ENCODE measurements at places on chromosomes 2 and 18.
A peak's percentile ranks its signal among the peaks of the same experiment; 100 is the strongest.

DNA sequence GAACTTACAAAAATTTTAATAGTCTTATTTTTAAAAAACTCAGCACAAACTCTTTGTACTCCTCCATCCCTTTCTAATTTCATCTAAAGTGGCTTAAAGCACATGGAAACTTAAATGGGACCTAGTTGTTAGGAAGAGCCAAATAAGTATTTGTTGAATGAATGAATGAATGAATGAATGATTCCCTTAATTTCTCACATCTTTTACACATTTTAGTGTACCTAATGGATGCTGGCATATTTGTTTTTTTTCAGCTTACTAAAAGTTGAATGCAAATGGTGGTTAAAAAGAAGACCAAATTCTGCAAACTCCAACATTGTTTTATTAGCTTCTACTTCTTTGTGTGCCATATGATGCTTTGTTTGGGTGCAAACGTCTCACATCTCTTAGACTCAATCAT is 89.6 kb downstream of the KYNU start:
- DNase-seq, result no peak

DNA sequence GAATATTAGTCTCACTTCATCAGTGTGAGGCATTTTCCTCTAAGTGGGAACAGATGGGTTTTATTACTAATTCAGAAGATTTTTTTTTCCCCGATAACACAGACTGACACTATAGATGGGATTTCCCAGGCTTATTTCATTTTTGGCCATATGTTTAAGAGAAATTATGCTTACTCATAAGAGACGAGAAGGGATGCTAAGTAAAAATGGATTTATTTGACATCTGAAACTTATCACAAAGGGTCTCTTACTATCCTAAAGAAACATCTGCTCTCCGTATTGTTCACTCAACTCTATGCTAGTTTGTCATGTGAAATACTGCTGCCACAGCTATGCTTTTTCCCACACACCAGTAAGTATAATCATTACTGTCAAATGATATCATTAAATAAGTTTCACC is 1476.3 kb downstream of the LRP1B start:
- no peak for DNase-seq

DNA sequence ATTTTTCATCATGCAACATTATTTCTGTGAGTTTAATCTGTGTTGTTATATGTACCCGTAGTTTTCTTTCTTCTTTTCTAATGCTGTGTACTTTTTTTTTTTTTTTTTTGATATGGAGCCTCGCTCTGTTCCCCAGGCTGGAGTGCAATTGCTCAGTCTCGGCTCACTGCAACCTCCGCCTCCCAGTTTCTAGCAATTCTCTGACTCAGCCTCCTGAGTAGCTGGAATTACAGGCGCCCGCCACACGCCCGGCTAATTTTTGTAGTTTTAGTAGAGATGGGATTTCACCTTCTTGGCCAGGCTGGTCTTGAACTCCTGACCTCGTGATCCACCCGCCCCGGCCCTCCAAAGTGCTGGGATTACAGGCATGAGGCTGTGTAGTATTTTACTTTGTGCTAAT is 155.4 kb downstream of the GALR1 start:
- DNase-seq, result peak; percentile 37

- no peak for DNase-seq
Measured at GRCh38 chr2:127320586-127321275, 26.8 kb upstream of the ERCC3 start.

GRCh38 chr2:178250429-178250828 is 56.1 kb downstream of the OSBPL6 start:
- DNase-seq, result no peak

DNA sequence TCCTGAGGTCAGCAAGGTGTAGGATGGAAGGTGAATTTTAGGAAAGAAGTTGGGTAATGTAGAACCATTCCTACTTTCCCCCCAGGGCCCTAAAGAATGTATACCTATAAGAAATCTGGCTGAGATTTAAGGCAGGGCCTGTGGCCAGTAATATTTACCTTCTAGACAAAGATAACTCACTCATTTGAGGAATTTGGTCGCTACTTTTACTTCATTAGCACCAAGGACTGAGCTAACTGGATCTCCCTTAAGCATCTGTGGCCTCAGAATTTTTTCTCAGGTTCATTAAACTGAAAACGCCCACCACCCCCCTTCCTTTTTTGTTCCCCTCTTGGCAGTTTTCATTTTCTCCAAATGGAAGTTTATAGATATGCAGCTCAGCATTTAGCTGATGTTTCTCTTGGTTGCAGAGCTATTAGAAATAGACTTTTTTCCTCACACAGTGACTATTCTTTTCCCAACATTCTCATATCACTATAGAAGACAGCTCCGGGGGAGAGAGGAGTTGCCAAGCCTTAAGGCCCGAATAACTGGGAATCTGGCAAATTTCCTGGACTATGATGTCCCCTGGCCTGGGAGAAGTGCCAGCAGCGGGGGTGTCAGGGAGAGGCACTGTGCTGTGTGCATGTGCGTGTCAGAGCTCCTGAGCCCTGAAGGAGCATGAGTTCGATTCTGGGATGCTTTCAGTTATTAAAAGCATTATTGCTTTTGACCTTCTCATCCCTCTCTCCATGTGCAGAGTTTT is 310.9 kb downstream of the PRKCE start:
- no peak for DNase-seq

DNA sequence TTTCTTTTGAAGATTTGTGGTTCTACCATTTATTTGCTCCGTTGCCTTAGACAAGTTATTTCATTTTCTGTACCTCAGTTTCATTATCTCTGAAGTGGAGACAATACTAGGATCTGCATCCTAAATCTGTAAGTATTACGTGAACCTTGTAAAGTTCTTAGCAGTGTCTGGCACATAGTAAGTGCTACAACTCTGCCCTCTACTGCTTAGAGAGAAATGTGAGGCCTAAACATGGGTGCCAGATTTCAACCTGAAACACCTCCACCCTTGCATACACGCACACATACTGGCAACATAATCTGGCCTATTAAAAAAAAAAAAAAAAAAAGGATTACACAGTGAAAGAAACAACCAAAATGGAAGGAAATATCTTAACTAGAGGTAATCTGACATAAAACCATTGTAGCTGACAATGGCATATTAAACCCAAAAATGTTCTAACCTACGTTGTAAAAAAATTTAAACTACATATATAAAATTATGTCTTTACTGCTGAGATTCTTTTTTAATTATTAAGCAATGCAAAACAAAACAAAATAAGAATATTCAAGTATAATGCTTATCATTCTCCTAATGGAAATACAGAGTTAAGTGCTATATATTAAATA is 132.6 kb downstream of the MAP2 start:
- DNase-seq, result no peak

GRCh38 chr2:118535818-118536212 is 311.6 kb downstream of the EN1 start:
- DNase-seq, result no peak

GRCh38 chr2:120609826-120610395 is 125.8 kb upstream of the GLI2 start:
- peak; percentile 37 for DNase-seq

- no peak for DNase-seq
Measured at GRCh38 chr2:121803503-121803902, 48.1 kb downstream of the TSN start.

GRCh38 chr2:20080428-20080827 is 29.0 kb upstream of the LAPTM4A start:
- DNase-seq, result no peak

- no peak for DNase-seq
Measured at GRCh38 chr2:88871336-88871735, 179.9 kb downstream of the RPIA start.

- DNase-seq, result no peak
Measured at GRCh38 chr18:2799369-2799768, 47.4 kb upstream of the EMILIN2 start.

DNA sequence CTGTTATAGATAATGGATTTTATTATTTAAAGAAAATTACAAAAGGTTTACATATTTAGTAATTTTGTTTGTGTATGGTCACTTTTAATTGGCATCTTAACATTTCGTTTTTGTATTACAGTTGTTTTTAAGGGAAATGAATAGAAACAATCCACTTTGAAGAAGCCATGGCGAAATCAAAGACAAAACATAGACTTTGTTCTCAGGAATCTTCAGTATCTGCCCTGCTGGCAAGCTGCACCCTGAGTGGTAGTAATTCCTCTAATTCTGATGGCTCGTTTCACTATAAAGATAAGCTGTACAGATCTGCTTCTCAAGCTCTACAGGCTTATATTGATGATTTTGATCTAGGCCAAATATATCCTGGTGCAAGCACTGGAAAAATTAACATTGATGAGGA is 2.7 kb downstream of the C18orf54 start:
- no peak for DNase-seq

DNA sequence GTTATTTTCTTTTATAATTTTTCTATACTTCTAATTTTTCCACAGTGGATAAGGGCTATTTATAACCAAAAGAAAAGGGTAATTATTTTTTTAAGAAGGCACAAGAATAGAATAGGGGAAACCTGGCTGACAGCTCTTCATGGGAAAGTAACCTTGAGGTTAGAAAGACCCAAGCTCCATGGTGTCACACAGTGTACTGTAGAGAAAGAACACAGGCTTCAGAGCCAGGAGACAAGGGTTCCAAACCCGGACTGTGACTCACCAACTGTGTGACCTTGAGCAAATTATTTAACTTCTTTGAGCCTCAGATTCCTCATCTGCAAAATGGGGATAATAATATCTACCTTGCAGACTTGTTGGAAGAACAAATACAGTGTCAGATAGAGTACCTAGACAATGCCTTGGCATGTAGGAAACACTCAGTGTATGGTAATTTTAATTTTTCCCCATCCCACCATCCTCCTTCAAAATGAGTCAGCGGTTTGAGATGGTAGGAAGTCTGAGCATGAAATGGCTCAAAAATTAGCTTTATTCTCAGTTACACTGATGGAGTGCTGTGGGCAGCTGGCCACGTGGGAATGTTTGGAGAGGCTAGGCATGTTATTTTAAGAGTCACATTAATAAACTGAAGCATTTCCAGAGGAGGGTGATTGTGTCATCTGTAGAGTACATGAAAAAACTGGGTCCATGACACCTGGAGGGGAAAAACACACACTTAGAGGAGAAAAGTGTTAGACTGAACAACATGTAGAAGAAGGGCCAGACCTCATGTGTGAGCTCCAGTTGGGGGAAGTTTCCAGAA is 36.7 kb downstream of the TMEM37 start:
- no peak for DNase-seq

- no peak for DNase-seq
Measured at GRCh38 chr18:2935438-2936192, 77.3 kb downstream of the LPIN2 start.

DNA sequence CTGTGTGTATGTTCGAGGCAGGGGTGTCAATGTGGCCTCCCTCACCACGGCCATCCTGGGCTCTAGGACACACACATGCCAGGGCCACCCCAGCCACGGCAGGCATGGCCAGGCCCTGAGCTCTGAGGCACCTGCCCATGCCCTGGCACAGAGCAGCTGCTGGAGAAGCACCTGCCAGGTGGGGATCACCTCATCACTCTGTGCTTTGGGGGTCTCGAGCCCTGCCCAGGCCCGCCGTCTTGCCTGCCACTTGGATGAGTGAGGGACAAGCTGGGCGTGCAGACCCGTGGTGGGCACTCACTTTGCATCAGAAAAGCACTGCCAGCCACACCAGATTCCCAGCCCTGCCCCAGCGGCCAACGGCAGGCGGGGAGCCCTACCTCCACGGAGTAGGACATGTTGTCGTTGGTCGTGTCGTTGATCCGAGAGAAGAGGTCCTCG is 33.1 kb downstream of the KIF1A start:
- DNase-seq, result no peak

DNA sequence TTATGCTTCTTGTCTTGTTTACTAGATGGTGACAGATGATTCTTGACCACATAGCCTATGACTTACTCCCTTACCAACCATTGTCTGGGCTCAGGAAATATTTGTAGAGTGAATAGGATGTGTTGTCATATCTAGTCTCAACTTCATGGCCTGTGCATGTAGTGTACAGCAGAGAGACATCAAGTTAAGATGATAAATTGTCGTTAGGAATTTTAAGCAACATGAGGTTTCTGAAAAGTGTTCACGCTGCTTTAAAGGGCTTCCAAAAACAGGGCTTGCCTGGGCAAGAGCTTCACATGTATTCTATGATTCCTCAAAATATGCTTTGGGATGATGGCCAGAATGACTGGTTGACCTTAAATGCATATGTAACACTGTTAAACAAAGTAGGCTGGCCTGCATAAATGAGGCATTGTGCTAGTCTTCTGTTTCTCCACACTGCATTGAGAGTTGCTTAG is 424.0 kb downstream of the RND3 start:
- no peak for DNase-seq

DNA sequence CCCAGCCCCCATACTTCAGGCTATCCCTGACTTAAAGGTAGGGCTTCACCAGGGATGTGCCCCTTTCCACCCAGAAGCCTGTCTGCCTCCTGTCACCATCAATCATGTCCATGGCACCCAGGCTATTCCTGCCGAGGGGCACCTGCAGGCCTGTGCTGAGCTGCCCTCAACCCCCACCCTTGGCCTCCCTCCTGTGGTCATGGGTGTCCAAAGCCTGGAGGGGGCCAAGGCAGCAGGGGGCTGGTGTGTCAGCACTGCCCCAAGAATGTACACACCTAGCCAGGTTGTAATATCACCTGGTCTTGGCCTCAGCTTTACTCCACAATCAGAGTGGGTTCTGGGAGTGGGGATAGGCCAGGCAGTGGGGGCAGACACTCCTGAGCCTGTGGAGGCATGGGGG is 69.3 kb downstream of the SUCLG1 start:
- DNase-seq, result no peak

DNA sequence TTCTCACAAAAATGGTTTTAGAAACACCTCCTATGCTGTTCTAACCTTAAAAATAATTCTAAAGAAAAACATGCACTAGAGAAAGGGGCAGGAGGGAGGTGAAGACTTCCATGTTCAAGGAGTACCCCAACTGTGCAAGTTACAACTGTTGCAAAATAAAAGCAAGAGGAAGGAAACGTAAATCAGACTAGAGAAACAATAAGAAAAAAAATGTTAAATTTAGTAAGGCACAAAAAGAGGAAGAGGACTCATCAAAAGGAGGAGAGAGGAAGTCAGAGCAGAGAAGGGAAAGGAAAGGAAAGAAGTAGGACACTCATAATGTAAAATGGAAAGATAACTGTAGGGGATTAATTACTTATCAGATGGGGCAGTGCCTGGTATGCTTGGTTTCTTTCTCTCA is 34.1 kb downstream of the RAPH1 start:
- no peak for DNase-seq

DNA sequence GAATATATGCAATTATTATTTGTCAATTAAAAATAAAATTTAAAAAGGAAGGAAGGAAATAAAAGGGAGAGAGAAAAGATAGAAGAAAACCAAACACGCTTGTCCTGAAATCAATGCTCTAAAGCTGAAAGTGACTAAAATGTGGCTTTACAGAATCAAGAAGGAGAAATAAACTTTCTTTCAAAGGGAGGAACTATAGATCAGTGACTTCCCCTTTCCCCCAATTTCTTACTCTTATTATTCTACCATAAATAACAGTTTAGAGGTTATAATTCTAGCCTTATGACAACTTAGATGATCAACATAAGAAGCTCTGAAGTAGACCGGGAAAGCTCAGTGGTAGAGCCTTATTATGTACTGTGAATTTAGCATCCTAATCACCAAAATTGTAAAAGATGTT is 122.5 kb downstream of the ARHGAP15 start:
- DNase-seq, result no peak

Data from kidney (tissue), 22 donors.